ENCODE measurements at places on chromosomes 13 and 19.

GRCh38 chr13:98706446-98707110 lies 45.9 kb downstream of the SLC15A1 start:
- no peak for DNase-seq

DNA sequence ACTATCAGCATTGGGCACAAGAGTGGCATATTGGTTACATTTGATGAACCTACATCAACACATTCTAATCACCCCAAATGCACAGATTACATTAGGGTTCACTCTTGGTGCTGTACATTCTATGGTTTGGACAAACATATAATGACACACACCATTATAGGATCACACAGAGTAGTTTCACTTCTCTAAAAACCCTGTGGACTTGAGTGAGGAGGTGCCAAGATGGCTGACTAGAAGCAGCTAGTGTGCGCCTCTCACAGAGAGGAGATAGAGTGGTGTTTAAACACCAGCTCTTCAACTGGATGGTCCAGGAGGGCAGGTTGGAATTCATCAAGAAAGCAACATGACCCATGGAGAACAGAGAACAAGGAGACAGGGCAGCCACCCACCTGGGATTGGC lies 265.6 kb downstream of the TDRD3 start:
- DNase-seq = no peak

DNA sequence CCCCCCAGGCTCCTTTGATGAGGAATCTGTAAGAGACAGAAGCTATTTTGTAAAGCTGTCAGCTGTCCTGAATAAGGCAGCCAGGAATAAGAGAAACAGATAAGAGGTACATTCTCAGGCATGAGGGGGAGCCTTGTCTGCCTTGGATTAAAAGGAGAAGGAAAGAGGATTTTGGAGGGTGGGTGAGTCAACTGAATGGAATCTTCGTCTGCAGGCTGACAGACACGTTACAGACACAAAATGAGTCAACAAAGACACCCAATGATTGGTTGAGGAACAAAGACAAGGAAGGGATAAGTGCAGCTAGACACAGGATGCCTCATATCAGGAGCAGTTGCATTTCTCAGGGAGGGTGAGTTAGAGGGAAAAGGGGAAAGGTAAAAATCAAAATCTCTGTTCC lies 162.5 kb downstream of the OLFM4 start:
- DNase-seq = no peak

- no peak for DNase-seq
Observed at GRCh38 chr13:106709522-106709921, 141.6 kb upstream of the ARGLU1 start.

GRCh38 chr19:56919308-56919995 lies 78.9 kb upstream of the PEG3 start:
- DNase-seq = no peak

- peak; percentile 81 for DNase-seq
Observed at GRCh38 chr13:57630661-57631595, 616 bp upstream of the PCDH17 start.

DNA sequence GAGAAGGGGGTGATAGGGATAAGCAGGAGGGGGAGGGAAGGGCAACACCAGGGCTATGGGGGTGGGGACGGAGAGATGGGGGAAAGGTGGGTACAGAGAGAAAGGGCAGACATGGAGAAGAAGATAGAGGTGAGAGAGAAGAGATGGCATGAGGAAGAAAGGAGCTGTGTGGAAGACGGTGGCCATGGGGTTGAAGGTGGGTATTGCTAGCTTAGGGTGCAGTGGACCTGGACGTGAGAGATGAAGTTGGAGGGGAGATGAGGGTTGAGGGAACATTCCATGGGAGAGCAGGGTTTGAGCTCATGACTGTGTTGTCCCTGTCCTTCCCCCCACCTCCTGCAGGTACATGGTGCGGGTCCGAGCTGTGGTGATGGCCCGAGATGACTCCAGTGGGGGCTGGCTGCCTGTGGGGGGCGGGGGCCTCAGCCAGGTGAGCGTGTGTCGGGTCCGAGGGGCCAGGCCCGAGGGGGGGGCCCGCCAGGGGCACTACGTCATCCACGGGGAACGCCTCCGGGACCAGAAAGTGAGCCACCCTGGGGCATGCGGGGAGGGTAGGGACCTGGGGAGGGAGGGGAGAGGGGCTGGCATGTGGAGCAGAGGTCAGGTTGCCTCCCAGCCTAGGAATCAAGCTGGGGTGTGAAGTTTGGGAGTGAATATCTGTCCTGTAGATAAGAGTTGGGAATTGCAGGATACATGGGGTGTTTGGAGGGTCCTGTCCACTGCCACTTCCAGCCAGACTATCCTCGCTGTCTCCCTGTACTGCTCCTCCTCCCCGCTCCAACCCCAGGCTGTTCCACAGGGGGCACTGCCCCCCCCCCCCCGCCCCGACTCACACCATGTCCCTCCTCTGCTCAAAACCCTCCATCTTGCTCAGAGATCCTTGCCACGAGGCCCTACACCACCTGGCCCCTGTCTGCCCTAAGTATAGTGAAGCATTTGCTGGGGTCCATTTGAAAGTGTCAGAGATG lies 1.7 kb downstream of the SPRED3 start:
- no peak for DNase-seq

GRCh38 chr13:63010072-63010658 lies 1594.5 kb upstream of the PCDH20 start:
- DNase-seq = no peak

DNA sequence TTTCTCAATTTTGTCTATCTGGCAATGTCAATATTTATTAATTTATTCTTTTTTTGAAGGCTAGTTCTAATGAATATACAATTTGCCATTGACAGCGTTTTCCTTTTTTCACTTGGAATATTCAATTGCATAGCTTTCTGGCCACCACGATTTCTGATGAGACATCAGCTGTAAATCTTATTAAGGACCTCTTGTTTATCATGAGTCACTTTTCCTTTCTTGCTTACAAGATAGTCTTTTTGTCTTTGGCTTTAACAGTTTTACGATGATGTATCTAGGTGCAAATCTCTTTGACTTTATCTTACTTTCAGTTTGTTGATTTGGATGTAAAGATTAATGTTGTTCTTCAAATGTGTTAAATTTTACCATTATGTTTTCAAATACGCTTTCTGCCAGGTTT lies 991.6 kb upstream of the SLC10A2 start:
- no peak for DNase-seq

GRCh38 chr13:82658811-82659210 lies 1223.5 kb downstream of the SLITRK1 start:
- no peak for DNase-seq

GRCh38 chr13:43786766-43787517 lies at the start of gene ENOX1:
TSS of gene ENOX1 (minus strand) at chr13:43786972.
- DNase-seq = peak; percentile 93

DNA sequence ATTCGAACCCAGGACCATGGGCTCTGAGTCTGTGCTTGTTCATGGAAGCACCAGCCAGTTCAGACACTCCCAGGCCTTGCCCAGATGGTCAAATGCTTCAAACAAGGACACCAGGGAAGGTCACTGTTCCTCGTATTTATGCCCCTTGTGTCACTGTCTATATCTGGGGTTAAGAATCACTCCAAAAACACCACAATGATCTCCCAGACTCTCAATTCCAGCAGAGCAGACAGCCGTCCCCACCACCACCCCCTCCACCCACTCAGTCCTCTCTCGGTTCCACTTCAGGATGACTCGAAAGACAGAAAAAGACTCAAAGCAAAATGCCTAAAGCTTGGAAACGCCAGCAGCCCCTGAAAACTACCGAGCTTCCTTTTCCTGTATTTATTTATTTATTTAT lies 79.0 kb downstream of the INSR start:
- no peak for DNase-seq

GRCh38 chr19:14183741-14184350 lies 22.1 kb downstream of the ADGRL1 start:
- DNase-seq = no peak

GRCh38 chr13:114001331-114002008 lies 27.6 kb upstream of the C13orf46 start:
- no peak for DNase-seq

DNA sequence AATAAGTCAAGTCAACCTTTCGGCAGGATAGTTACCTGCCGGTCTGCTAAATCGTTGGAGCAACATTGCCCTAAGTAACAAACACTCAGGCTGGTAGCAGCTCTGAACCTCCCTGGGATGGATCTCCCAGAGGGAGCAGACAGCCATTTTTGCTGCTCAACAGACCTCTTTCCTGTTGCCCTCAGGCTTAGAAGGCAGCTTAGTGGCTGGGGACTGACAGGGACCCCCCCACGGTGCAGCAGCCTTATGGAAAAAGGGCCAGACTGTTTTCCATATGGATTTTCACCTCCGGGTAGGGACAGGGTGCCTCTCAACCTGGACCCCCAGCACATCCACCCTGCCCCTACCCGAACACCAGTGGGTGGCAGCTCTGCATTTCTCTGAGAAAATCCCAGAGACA lies 49.7 kb downstream of the UBL3 start:
- DNase-seq = no peak

DNA sequence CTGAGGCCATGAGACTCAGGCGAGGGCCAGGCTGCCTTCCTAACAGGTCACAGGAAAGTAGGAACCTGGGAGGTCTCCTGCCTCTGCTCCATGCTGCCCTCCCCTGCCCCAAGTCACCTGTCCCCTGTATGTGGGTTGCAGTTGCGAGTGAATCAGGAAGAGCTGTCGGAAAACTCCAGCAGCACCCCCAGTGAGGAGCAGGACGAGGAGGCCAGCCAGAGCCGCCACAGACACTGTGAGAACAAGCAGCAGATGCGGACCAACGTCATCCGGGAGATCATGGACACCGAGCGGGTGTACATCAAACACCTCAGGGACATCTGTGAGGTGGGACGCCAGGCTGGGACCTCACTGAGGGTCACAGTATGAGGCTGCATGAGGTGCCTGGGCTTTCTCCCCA lies 22.8 kb upstream of the C1QTNF9 start:
- DNase-seq = no peak

GRCh38 chr13:61874970-61875579 lies 459.4 kb upstream of the PCDH20 start:
- no peak for DNase-seq

All from retina (tissue), 1 donor.